Left ventricle myocardium inferior (tissue), 1 donor: ENCODE measurements at places on chromosomes 12 and 14. TPM values are rescaled to one million over a fixed set of nuclear protein-coding genes. Genes with fewer than 3 reads are reported as not detected.

DNA sequence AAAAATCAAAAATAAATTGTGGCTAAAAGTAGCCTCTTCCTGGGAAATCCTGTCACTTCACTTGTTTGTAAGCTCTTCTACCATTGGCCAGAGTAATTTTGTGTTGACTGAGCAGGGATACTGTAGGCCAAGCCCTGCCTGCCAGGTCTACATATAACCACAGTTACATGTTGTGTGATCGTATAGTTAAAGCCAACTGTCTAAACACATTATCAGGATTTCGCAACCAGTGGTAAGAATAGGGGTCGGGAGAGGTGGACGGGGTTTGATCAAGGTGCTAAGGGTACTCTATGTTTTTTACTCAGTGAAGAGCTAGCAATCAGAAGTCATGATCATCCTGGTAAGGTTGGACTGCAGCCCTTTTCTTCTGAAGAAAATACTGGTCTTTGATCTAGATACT, 13.4 kb downstream of the ANKRD13A start:
- DNase-seq, result no peak

KCNMB4 gene
- total RNA-seq, result 1.4 TPM

DNA sequence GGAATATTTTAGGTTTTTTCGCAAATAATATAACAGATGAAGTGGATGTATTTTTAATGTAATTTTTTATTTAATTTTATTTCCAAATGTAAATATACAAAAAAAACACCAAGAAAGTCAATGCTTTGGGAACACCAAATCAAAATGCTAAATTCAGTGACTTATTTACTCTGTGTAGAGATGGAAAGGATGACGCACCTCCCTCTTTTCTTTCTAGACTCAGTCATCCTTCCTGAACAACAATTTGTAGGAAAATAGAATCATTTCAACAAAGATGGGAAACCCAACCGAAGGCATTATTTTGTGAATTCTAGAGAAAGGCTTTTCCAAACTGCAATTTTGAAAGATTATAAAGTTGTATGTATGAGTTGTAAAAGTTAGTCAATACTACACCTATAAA, 57.7 kb downstream of the CCER1 start:
- no peak for DNase-seq

- no peak for DNase-seq
Measured at GRCh38 chr12:29769162-29769858, 14.4 kb downstream of the TMTC1 start.

DNA sequence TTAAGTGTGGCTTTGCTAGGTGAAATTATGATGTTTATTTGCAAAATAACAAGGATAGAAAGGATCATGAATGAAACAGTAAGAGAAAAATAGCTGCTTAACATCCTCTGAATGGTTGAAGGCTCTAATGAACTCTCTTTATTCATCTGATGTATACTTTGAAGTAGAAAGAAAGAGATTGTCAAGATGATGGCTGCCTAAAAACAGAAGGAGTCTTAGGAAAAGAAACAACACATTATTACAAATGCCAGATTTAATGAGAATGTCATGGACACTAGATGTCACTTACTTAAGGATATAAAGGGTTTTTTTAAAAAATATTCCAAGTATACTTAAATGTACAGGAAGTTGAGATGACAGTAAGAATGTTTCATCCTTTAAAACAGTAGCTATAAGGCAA, 21.6 kb downstream of the DCN start:
- DNase-seq, result no peak

TEX22 gene
- 0.99 TPM for total RNA-seq

GRCh38 chr14:23284654-23285529, 1.0 kb downstream of the HOMEZ start:
- DNase-seq, result no peak

GRCh38 chr12:124469193-124469888, 98.1 kb downstream of the NCOR2 start:
- DNase-seq, result no peak

- no peak for DNase-seq
Measured at GRCh38 chr14:99137913-99138571, 134.0 kb downstream of the BCL11B start.

PMCH gene
- total RNA-seq, result not detected

LRTM2 gene
- not detected for total RNA-seq

- DNase-seq, result no peak
Measured at GRCh38 chr12:116267948-116268347, 9.5 kb downstream of the MED13L start.

TAS2R13 gene
- 0.41 TPM for total RNA-seq

- DNase-seq, result no peak
Measured at GRCh38 chr14:34920339-34920738, 45.2 kb upstream of the BAZ1A start.

DNA sequence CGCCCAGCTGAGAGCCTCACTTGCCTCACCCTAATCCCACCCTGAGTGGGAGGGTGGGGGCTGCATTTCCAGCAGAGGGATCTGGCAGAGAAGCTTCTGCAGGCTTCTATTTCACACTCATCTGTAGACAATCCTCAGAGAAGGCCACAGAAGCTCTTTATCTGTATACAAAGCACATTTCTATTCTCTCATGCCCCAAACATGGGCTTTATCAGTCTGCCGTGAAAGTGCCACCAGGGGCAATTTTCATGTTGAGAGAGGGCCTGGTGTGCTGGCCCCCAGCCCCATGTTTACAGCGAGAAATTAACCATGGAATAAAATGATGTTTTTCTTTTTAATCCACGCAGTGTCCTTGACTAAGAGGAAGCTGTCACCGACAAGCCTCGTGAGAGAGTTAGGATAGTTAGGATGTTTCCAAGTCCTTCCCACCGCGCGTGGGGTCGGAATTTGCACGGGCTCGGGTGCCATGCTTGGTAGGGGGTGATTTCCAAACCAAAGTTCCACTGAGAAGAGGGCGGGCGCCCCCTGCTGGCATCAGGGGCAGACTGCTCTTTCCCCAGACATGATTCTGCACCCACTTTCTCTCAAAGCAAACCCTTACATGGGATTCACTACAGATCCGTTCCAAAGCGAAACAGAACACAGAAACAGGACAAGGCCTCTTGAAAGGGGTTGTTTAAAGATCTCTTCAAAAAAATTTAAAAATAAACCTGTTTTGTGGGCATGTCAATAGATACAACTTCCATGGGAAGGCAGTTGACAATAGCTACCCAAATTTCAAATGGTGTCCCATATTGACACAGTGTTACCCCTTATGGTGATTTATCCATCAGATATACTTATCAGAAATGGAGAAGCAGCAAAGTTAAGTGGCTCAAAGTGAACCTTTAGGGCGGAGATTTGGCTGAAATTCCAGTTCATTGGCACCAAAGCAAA, 19.4 kb downstream of the BDKRB1 start:
- peak; percentile 52 for DNase-seq

DNA sequence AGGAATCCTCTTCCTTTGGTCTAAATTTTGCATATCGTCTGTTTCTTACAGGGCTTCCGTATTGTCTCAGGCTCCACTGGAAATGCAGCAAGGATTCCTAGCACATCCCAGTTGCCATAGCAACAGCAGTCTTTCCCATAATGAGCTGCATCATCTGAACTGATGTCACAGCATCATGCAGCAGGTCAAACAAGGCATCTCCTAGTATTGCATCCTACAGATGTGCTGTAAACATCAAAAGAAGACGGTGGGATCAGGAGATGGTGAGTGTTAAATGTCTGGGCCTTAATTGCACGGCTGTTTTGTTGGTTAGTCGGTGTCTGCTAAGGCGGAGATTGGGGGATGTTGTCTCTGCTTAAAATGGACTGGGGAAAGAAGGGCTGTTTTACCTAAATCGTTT, at the start of gene AKAP6:
Gene AKAP6, plus strand, starts transcription at position 153 of the 400 bp plus-strand sequence. CDS start 104,196 bp downstream, outside the sequence.
- no peak for DNase-seq

AGAP2 gene
- 6.5 TPM for total RNA-seq

- DNase-seq, result no peak
Measured at GRCh38 chr12:1918884-1919236, 408 bp upstream of the CACNA2D4 start.

DNA sequence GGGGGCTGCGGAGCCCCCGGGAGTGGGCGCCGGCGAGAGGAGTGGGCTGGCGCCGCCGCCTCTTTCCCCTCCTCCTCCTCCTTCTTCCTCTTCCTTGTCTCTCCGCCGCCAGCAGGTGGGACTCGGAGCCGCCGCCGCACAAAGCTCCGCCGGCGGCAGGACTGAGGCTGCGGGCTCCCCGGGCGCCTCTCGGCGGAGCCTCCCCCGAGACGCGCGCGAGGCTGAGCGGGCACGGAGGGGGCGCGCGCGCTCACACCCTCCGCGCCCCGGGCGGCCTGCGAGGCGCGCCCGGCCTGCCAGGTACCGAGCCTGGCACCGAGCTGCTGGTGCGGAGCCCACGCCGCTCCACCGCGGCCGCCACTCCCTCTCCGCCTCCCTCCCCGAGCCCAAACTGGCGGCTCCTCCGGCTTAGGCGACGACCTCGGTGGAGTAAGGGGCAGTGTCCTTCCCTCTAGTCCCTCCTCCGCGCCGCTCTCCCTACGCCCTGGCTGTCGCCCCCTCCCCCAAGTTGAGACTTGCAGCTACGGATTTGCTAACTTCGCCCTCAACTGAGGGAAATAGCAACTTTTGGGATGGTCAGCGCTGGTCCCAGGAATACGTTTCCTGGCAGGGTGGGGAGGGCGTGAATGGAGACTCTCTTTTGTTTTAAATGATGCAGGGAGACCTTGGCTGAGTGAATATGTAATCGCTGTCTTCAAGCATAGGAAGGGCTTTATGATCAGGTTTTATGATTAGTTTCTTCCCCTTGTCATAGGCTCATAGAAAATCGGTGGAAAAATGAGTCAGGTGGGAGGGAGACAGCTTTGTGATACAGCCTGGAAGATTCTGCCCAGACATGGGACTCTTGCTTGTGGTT, 199.5 kb upstream of the CAND1 start:
- peak; percentile 28 for DNase-seq

GRCh38 chr12:12807970-12808702, 5.0 kb upstream of the DDX47 start:
- peak; percentile 44 for DNase-seq

GRCh38 chr12:64819816-64820402, 4.5 kb upstream of the TBC1D30 start:
- DNase-seq, result no peak

DNA sequence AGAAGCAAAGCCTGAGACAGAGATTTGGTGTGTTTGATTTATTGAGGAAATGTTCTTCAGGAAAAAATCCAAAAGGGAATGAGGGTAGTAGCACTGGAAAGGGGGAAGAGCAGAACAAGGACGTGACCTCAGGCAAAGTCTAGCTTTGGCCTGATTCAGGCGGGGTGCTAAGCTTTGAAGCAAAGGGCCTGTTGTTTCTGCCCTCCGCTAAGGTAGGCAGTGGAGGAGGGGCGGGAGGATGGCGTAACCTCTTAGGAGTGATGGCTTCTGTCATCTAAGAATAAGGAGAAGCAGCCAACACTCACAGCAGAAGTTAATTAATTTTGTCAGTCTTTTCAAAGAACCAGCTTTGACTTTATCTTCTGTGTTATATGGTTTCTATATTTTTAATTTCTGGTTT, 20.4 kb downstream of the ABHD12B start:
- no peak for DNase-seq

- DNase-seq, result no peak
Measured at GRCh38 chr12:131994589-131994988, 44.8 kb downstream of the EP400 start.

- no peak for DNase-seq
Measured at GRCh38 chr14:93369713-93370266, 22.8 kb downstream of the COX8C start.

DNA sequence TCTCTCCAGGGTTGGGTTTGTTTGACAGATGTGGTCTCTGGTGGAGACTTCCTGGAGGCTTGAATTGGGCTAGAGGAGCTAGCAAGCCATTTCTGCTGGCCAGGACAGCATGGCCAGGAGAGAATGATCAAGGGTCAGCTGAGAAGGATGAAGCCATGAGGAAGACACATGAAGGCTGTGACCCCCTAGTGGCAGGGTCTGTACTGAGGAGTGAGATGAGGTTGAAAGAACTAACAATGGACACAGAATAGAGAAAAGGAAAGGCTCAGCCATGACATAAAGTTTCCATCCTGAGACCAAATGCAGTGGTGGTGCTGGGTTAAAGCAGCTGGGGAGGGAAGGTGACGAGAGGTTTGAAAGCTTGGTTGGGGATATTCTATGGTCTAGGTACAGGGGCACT, 89.9 kb downstream of the NT5DC3 start:
- no peak for DNase-seq

TCL1A gene
- total RNA-seq, result not detected

SERPINA1 gene
- total RNA-seq, result 4.4 TPM

DNA sequence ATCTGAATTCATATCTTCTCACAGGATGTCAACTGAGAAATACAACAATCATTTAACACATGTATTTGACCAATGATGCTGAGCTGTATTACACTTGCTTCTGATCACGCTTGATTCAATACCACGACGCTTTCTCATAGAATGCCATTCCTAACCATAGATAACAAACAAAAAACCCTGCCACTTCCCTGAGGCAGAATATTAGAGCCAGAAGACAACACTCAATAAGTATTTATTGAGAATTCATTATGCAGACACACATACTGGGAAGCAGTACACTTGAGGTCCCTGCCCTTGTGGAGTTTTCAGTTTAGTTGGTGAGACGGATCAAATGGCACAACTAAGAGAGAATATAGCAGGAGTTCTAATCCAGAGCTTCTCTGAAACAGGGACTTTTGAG, 32.4 kb downstream of the BLTP3B start:
- DNase-seq, result no peak

DNA sequence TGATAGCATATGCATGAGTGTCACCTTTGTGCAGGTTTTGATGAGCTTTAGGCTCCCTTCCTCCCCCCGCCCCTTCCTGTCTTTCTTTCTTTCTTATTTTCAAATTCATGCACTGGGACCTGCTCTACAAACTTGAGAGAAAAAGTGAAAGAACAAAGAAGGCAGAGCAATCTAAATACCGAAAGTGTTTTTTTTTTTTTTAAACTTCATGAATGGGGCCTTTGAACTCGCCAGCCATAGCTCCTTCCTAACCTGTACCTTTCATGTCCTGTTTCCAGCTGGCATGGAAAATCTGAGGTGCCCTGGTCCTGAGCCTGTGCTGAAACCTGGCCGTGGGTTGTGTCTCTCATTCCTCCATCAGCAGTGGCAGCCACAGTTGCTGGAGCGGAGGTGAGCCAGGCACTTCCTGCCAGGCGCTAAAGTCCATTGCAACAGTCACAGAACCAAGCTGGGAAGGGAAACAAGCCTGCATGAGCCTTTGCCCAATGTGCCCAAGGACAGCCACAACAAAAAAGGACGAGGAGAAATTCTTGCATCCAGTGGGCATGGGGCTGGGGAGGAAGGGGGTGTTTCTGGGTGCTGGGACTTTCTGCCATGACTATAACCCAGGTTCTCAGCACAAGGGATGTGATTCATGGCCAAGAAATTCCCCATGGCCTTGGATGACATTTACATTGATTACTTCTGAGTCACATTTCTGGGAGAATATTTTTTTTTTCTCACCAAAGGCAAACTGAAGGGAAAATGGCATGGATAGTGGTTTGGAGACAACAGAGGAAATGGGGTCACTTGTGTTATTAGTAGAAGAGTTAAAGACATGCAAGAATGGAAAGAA, 102.7 kb downstream of the TMEM30B start:
- DNase-seq, result no peak

- DNase-seq, result no peak
Measured at GRCh38 chr12:120639771-120640721, at the start of gene CABP1. CABP1 (plus strand) TSS chr12:120640626; CDS start chr12:120640686, 60 bp downstream.
